Activated CD4-positive, alpha-beta T cell treated with anti-CD3 and anti-CD28 coated beads for 1 hour (primary cell): ENCODE measurements at places on chromosomes 11 and 22.

DNA sequence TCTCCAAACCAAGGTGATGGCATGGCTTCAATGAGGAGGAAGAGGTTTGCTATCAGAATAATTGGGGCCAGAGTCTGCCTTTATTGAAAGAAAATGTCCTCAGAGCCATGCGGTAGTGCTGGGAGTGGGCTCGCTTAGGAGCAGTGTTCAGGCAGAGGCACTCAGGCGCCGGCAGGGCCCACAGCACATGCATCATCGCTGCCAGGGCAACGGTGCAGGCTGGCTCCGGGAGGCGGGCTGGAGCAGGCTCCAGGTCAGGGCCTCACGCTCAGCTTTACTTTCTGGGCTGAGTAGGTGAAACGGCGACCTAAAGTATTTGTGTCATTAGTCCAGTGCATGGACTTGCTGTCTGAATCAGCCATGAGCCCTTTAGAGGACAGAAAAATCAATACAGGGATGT lies 169.9 kb upstream of the CCDC90B start:
- DNase-seq: no peak

GRCh38 chr11:2930704-2931419 lies 1.6 kb upstream of the PHLDA2 start:
- DNase-seq: no peak

- DNase-seq: no peak
These were observed 28.6 kb upstream of the RASL10A start for GRCh38 chr22:29344137-29344536.

DNA sequence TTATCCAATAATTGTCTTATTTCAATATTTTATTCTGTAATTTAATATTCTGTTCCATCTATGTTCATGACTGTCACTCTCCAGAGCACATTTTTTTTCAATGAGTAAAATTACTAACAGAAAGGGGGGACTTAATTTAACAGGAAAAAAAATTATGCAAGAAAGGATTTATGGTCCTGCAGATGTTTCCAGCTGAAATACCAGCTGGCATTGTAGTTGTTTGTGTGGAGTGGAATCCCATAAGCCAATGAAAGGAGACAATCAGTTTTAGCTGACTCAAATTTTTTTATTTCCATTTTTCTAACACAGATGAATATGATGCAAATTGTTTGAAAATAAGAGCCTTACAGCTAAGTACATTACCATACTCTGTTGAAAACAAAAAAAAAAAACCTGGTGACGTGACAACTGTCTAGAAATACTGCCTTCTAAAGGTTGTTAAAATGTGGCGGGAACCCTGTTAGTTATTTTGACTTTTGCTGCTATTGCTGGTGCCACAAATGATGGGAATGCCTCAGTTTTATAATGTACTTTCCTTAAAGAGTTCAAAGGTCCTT lies 389.1 kb downstream of the ETS1 start:
- no peak for DNase-seq

DNA sequence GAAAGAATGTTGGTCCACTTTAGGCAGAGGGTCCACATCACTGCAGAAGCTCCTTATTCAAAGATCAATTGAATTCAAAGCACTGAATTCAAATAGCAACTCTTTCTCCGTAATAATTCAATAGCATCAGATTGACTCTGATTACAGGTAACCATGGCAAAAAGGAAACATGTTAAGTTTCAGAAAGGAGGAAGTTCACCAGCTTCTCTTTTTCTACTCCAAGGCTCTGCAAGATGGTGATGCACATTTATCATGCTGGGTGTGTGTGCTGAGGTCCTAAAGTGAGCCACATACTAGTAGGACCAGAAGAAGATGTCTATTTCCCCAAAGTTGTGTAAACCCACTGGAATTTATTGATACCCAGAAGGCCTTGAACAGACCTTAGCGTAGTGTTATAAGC lies 18.0 kb upstream of the DRD2 start:
- no peak for DNase-seq
